ENCODE measurements at places on chromosomes 13 and 19. TPM values are rescaled to one million over a fixed set of nuclear protein-coding genes. Genes with fewer than 3 reads are reported as not detected.

DNA sequence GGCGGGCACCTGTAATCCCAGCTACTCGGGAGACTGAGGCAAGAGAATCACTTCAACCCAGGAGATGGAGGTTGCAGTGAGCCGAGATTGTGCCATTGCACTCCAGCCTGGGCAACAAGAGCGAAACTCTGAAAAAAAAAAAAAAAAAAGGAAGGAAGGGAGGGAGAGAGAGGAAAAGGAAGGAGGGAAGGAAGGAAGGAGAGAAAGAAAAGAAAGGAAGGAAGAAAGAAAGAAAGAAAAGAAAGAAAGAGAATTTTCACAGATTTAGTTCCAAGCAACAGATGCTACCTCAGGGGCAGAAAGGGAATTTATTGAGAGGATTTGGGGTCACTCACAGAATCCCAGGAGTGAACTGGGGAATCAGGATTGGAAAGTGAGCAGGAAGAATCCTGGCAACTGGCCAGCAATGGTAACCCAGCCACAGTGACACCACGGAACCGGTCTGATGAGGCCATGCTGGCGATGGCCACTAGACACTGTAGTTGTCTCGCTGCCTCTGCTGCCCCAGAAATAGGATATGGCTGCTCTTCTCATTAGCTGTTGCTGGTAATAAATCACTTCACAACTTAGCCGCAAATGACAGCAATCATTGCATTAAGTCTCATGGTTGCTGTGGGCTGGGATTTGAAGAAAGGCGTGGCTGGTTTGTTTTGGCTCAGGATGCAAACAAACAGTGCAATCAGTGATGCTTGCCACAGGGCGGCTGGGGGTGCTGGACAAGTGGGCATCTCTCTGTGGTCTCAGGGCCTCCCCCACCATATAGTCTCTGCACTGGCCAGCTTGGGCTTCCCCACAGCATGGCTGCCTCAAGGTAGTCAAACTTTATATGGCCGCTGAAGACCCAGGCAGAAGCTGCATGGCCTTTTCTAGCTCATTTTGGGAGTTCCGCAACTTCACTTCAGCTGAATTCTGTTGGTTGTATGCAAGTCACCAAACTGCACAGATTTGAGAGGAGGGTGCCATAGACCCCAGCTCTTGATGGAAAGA, 5.2 kb upstream of the BCAM start:
- H3K27ac ChIP-seq: no peak overlapping the region
- H3K27me3 ChIP-seq: no peaks in the 10 kb centered on the region
- peaks cover 12% of the 10 kb centered on the region for H3K4me1 ChIP-seq
- no peak for DNase-seq
- H3K4me3 ChIP-seq: no peak overlapping the region

- H3K27ac ChIP-seq: no peak overlapping the region
- H3K36me3 ChIP-seq: no peaks in the 10 kb centered on the region
- H3K4me1 ChIP-seq: no peaks in the 10 kb centered on the region
- no peak for DNase-seq
- peaks cover 2% of the 10 kb centered on the region for H3K27me3 ChIP-seq
- no peak overlapping the region for H3K4me3 ChIP-seq
These were observed 10.5 kb upstream of the NBEA start for GRCh38 chr13:34931572-34931971.

- no peaks in the 10 kb centered on the region for H3K4me1 ChIP-seq
- H3K4me3 ChIP-seq: no peak overlapping the region
- H3K36me3 ChIP-seq: no peaks in the 10 kb centered on the region
- no peak for DNase-seq
These were observed 1533.6 kb downstream of the UQCRFS1 start for GRCh38 chr19:27679399-27679798.

GRCh38 chr13:19152403-19152802, 29.2 kb downstream of the TUBA3C start:
- H3K4me3 ChIP-seq: no peak overlapping the region
- no peaks in the 10 kb centered on the region for H3K36me3 ChIP-seq
- H3K4me1 ChIP-seq: peaks cover 20% of the 10 kb centered on the region
- DNase-seq: no peak

- no peak overlapping the region for H3K4me3 ChIP-seq
- H3K4me1 ChIP-seq: peaks cover 2% of the 10 kb centered on the region
- peaks cover 2% of the 10 kb centered on the region for H3K36me3 ChIP-seq
These were observed 2.6 kb downstream of the NAPSA start for GRCh38 chr19:50362656-50363424.

DNA sequence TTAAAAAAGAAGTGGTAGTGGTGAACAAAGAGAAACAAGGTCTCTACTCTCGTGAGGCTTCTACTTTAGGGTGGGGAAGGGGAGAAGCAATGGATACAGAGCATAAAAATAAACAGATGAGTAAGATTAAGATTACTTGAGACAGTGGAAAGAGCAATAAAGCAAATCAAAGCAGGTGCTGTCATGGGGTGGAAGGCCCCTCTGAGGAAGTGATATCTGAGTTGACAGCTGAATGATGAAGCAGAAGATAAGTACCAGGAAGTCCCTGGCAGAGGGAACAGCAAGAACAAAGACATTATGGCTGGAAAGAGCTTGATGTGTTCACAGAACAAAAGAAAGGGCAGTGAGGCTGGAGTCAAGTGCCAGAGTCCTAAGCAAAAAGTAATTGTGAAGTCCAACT, 221.8 kb downstream of the ENOX1 start:
- no peaks in the 10 kb centered on the region for H3K36me3 ChIP-seq
- H3K27ac ChIP-seq: no peak overlapping the region

- peaks cover 5% of the 10 kb centered on the region for H3K4me1 ChIP-seq
- no peak overlapping the region for H3K4me3 ChIP-seq
- no peaks in the 10 kb centered on the region for H3K27me3 ChIP-seq
- peak; percentile 55 for DNase-seq
These were observed 95.3 kb upstream of the TNFSF11 start for GRCh38 chr13:42478531-42479156.

DNA sequence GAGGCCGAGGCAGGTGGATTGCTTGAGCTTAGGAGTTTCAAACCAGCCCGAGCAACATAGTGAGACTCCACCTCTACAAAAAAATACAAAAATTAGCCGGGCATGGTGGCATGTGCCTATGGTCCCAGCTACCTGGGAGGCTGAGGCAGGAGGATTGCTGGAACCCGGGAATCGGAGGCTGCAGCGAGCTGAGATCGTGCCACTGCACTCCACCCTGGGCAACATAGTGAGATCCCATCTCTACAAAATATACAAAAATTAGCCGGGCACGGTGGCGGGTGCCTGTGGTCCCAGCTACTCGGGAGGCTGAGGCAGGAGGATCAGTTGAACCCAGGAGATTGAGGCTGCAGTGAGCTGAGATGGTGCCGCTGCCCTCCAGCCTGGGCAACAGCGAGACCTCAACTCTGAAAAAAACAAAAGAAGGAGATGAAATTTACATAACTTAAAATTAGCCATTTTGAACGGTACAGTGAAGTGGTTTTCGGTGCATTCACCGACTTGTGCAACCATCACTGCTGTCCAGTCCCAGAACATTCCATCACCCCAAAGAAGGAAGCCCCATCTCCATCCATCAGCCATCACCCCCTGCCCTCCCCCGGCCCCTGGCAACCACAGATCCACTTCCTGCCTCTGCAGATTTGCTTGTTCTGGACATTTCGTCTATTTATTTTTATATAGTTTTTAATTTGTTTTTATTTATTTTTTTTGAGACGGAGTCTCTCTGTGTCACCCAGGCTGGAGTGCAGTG, 1.6 kb upstream of the AZU1 start:
- no peak for DNase-seq
- peaks cover 3% of the 10 kb centered on the region for H3K4me1 ChIP-seq
- no peaks in the 10 kb centered on the region for H3K36me3 ChIP-seq
- H3K27ac ChIP-seq: no peak overlapping the region

DNA sequence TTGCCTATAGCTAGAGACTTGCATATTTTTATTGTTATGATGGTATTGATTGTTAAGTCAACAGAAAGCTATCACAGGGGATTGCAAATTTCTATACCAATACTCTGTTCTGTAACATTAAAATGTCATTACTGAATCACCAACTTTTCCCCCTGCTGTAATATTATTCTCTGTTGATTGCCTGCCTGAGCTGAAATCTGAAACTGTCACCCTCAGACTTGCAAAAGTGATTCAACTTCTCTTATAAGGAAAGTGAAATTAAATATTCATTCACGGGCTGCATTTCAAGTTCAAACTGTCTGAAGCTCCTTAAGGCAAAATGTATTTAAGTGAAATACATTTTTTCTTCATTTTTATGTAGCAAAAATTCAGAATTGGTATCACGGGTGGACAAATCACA, 723.2 kb downstream of the PCDH9 start:
- H3K36me3 ChIP-seq: no peaks in the 10 kb centered on the region
- H3K27ac ChIP-seq: no peak overlapping the region
- H3K27me3 ChIP-seq: no peaks in the 10 kb centered on the region
- H3K4me3 ChIP-seq: no peak overlapping the region

DNA sequence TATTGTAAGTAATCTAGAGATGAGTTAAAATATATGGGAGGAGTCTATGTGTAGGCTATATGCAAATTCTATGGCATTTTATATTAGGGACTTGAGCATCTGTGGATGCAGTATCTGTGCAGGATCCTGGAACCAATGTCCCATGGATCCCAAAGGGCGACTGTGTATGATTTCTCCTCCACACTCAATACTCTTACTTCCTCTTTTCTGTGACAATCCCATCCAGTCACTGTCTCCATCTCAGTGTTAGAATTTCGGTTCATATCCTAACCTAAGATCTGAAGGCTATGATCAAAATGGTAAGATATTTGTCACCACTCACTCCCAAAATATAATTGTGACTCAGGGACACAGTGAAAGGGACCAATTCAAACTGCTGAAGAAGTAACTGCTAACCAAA, 15.1 kb upstream of the ZNF599 start:
- H3K4me1 ChIP-seq: no peaks in the 10 kb centered on the region
- no peak for DNase-seq
- no peak overlapping the region for H3K4me3 ChIP-seq

- no peak overlapping the region for H3K4me3 ChIP-seq
- H3K27me3 ChIP-seq: no peaks in the 10 kb centered on the region
- no peaks in the 10 kb centered on the region for H3K4me1 ChIP-seq
These were observed 648.3 kb upstream of the SPRY2 start for GRCh38 chr13:80989241-80989640.

- no peak for DNase-seq
- no peak overlapping the region for H3K4me3 ChIP-seq
- no peaks in the 10 kb centered on the region for H3K4me1 ChIP-seq
- no peak overlapping the region for H3K27ac ChIP-seq
- peaks cover 27% of the 10 kb centered on the region for H3K36me3 ChIP-seq
These were observed 10.2 kb upstream of the KPTN start for GRCh38 chr19:47494211-47494547.

DNA sequence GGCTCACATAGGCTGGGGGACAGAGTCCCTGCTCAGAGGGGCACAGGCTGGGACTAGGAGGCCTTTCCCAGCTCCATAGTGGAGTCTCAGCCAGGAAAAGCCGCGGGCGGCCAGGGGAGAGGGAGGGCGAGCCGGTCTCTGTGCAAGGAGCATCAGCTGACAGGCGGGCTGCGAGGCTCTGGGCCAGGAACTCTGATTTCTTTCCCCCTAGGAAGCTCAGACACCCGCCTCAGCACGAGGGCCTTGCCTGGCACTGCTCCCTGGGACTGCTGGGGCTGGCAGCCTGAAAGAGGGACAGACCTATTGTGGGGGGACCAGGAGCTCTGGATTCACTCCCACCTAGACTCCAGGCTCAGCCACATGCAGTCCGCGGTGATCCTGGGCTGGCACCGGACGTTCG, 2.2 kb upstream of the PLK5 start:
- no peaks in the 10 kb centered on the region for H3K36me3 ChIP-seq
- H3K4me1 ChIP-seq: peaks cover 8% of the 10 kb centered on the region
- peaks cover 20% of the 10 kb centered on the region for H3K27me3 ChIP-seq
- peak; percentile 37 for DNase-seq
- no peak overlapping the region for H3K4me3 ChIP-seq

- peaks cover 7% of the 10 kb centered on the region for H3K36me3 ChIP-seq
- DNase-seq: no peak
- no peak overlapping the region for H3K4me3 ChIP-seq
- H3K27me3 ChIP-seq: no peaks in the 10 kb centered on the region
- H3K27ac ChIP-seq: no peak overlapping the region
- H3K4me1 ChIP-seq: no peaks in the 10 kb centered on the region
These were observed 44.3 kb upstream of the SLC15A1 start for GRCh38 chr13:98796798-98797197.

GRCh38 chr13:53513226-53513625, 484.6 kb downstream of the OLFM4 start:
- no peaks in the 10 kb centered on the region for H3K36me3 ChIP-seq
- DNase-seq: no peak
- H3K27ac ChIP-seq: no peak overlapping the region
- no peaks in the 10 kb centered on the region for H3K4me1 ChIP-seq
- H3K4me3 ChIP-seq: no peak overlapping the region

DNA sequence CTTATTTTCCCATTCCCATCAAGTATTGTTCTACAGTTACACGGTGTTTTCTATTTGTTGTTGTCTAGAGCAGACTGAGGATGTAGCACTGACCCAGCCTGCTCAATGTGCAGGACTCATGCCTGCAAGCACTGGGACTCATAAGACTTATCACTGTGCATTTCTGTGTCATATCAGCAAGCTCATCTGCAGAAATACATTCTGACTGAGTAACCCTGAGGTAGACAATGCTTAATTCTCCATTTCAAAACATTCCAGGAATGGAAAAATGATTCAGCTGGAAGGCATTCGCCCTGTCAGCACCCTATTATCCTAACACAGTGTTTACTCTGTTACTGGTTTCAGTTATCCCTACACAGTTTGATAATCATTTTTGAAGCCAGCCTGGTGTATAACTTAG, 2506.4 kb downstream of the PCDH9 start:
- no peaks in the 10 kb centered on the region for H3K36me3 ChIP-seq
- no peak overlapping the region for H3K4me3 ChIP-seq

DNA sequence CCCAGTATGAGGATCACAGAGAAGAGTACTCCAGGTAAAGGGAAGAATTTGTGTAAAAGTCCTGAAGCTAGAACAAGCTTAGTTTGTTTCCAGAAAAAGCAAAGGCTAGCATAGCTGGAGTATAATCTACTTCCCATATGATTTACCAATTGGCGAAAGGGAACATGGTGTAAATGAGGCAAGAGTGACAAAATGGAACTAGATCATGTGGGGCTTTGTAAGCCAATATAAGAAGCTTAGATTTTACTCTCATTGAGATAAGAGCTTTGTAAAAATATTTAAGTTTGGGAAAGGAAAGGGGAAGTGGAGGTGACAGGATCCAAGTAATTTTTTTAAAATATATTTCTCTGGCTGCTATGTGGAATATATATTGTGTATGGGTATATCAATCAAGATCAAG, 234.9 kb downstream of the KCTD12 start:
- H3K27me3 ChIP-seq: no peaks in the 10 kb centered on the region
- DNase-seq: no peak
- no peaks in the 10 kb centered on the region for H3K36me3 ChIP-seq

Gene NPAS1
- 0.31 TPM for total RNA-seq

Gene SBK3
- total RNA-seq: not detected

Gene ZNF230
- total RNA-seq: 7.3 TPM

Gene S1PR2
- 32.1 TPM for total RNA-seq

Gene KLK14
- total RNA-seq: 3.9 TPM

Gene SLC17A7
- total RNA-seq: 0.31 TPM

Gene ZNF729
- not detected for total RNA-seq

Gene PROZ
- not detected for total RNA-seq

Gene B3GNT3
- 1.00 TPM for total RNA-seq

Gene ZFR2
- 0.34 TPM for total RNA-seq

Gene ZNF763
- total RNA-seq: 3.3 TPM

Gene ZNF223
- 9.6 TPM for total RNA-seq

Gene TNFSF13B
- 17.5 TPM for total RNA-seq

Measured in lung (tissue), 17 donors.